Activated CD4-positive, alpha-beta T cell treated with anti-CD3 and anti-CD28 coated beads, Interleukin-2, amount 10 ng/mL, durations not matched to agents 7 days and 5 days (primary cell): ENCODE measurements at places on chromosomes 3 and 15. TPM values are rescaled to one million over a fixed set of nuclear protein-coding genes. Genes with fewer than 3 reads are reported as not detected.
A peak's percentile ranks its signal among the peaks of the same experiment; 100 is the strongest.

Gene TMIE
- total RNA-seq, result 1.2 TPM

DNA sequence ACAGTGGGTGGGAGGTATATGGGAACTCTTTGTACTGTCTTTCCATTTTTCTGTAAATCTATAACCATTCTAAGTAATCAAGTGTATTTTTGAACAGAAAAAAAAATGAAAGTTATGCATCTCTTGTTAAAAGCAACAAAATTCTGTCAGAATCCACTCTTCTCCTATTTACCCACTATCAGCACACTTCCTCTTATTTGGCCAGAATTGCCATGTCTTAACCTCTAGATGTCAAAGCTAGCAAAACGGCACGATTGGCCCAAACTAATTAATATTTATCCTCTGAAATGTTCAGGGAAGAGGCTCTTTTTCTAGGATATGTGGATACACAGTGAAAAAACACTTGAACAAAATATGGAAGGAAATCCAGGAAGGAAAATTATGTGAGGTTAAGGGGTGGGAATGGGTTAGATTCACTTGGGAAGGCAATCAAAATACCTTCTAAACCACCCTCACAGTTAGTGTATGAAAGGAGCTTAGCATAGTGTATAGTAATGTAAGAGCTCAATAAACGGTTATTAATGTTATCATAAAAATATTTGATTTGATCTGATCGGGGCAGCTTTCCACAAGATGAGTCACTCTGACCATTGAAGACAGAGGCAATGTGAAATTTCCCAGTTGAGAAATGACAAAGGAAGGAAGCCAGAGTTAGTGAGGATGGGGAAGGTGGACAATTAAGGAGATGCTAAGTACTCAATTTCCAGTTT lies 20.1 kb upstream of the TGFBR2 start:
- no peaks in the 10 kb centered on the region for H3K27me3 ChIP-seq
- H3K4me3 ChIP-seq, result no peak overlapping the region
- no peaks in the 10 kb centered on the region for H3K36me3 ChIP-seq
- DNase-seq, result no peak

Gene TMC3
- not detected for total RNA-seq

Gene VIPR1
- total RNA-seq, result 21.3 TPM

DNA sequence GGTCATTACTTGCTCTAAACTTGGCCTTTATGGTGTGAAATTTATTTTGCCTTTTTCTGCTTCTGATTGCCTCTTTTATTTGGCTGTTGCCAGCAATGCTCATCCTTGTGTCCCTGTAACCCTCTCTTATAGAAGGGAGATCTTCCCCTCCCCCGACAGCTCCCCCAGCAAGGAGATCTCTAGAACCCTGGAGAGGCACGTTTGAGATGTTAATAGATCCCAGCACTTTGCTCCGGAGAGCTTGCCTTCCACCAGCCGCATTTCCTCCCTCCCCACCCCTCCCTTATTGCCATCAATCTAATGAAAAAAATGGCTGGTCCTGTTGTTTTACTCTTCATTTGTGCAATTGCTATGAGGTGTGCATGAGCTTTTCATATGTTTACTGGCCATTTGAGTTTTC lies 18.2 kb downstream of the TRIM71 start:
- H3K27me3 ChIP-seq, result peaks cover 38% of the 10 kb centered on the region
- H3K4me1 ChIP-seq, result no peaks in the 10 kb centered on the region
- no peak for DNase-seq

- H3K36me3 ChIP-seq, result peaks cover 13% of the 10 kb centered on the region
- no peak for DNase-seq
- peaks cover 16% of the 10 kb centered on the region for H3K27me3 ChIP-seq
These were observed 50.2 kb downstream of the HHLA2 start for GRCh38 chr3:108346301-108347227.

GRCh38 chr3:152283492-152284381 lies 15.0 kb downstream of the MBNL1 start:
- no peak for DNase-seq
- H3K27ac ChIP-seq, result no peak overlapping the region
- peaks cover 80% of the 10 kb centered on the region for H3K4me1 ChIP-seq
- H3K4me3 ChIP-seq, result peak overlapping the region; percentile 18
- peaks cover 42% of the 10 kb centered on the region for H3K36me3 ChIP-seq

DNA sequence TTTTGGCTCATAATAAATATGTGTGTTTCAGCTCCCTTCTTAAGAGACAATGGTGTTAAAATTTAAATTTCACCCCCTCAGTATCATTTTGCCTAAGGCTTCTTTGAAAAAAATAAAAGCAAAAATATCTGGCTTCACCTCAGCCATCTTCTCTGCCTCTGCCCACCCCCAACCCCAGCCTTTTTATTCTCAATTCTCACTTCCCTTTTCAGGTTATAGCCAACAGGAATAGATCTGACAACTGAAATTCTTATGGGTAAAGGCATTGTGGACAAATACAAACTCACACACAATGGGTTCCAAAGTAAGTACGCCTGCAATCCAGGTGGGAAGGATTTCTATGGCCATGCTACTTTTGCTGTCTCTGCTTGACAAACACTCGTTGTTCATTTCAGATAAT lies 399.0 kb upstream of the ARRDC4 start:
- no peak overlapping the region for H3K4me3 ChIP-seq
- no peaks in the 10 kb centered on the region for H3K4me1 ChIP-seq

- no peak overlapping the region for H3K4me3 ChIP-seq
- no peak overlapping the region for H3K27ac ChIP-seq
- H3K4me1 ChIP-seq, result no peaks in the 10 kb centered on the region
These were observed 135.6 kb downstream of the TJP1 start for GRCh38 chr15:29686445-29687203.

DNA sequence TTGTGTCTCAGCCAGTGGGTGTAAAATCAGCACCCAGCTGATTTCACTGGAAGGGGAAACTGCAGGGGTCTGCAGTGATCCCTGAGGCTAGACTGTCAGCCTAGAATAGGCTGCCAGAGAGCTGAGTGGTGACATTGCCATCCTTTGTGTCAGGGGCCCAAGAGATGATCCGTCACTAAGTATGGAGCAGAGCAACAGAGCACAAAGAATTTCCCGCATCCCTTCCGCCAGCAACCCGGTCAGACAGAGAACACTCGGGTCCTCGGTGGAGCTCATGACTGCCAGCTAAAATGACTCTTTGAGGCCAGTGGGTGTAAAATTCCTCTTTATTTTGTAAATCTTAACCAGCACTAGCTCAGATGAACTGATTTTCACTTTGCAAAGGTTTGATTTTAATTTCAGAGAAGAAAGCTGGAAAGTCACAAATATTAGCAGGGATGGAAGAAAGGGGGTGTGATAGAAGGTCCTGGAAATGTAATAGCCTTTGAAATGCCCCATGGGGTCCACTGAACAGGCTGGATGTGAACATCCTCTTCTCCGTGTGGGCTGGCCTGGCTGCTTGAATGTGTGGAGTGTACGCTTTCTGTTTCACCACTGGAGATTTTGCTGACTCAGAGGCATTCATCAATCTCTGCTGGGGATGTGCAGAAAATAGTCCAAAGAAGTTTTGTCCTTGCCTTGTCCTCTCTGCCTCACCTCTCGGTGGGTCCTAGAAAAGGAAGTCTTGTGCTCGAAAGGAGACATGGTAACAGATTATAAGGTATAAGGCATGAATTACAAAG lies 138.8 kb downstream of the SV2B start:
- no peaks in the 10 kb centered on the region for H3K36me3 ChIP-seq
- H3K4me1 ChIP-seq, result no peaks in the 10 kb centered on the region
- no peak for DNase-seq
- H3K4me3 ChIP-seq, result no peak overlapping the region

GRCh38 chr3:121883507-121883906 lies 10.7 kb upstream of the SLC15A2 start:
- peak; percentile 8 for DNase-seq
- no peak overlapping the region for H3K27ac ChIP-seq
- no peak overlapping the region for H3K4me3 ChIP-seq
- peaks cover 2% of the 10 kb centered on the region for H3K36me3 ChIP-seq
- no peaks in the 10 kb centered on the region for H3K4me1 ChIP-seq

Gene FBXW12
- not detected for total RNA-seq

- peaks cover 2% of the 10 kb centered on the region for H3K27me3 ChIP-seq
- no peak overlapping the region for H3K27ac ChIP-seq
- H3K4me1 ChIP-seq, result no peaks in the 10 kb centered on the region
These were observed 134.3 kb downstream of the EDEM1 start for GRCh38 chr3:5321666-5322340.

Gene CFAP92
- not detected for total RNA-seq

Gene HES1
- total RNA-seq, result 2.7 TPM

- no peak for DNase-seq
- peaks cover 5% of the 10 kb centered on the region for H3K27me3 ChIP-seq
- H3K27ac ChIP-seq, result no peak overlapping the region
These were observed 39.9 kb upstream of the MB21D2 start for GRCh38 chr3:192957441-192958021.

- no peak overlapping the region for H3K4me3 ChIP-seq
- DNase-seq, result no peak
- H3K4me1 ChIP-seq, result no peaks in the 10 kb centered on the region
- no peak overlapping the region for H3K27ac ChIP-seq
These were observed 145.0 kb downstream of the ARNT2 start for GRCh38 chr15:80549191-80549590.
